ENCODE measurements at places on chromosomes 11 and 22.
A peak's percentile ranks its signal among the peaks of the same experiment; 100 is the strongest.

- no peak for DNase-seq
Measured at GRCh38 chr22:25082096-25082495, 117.6 kb upstream of the CRYBB3 start.

DNA sequence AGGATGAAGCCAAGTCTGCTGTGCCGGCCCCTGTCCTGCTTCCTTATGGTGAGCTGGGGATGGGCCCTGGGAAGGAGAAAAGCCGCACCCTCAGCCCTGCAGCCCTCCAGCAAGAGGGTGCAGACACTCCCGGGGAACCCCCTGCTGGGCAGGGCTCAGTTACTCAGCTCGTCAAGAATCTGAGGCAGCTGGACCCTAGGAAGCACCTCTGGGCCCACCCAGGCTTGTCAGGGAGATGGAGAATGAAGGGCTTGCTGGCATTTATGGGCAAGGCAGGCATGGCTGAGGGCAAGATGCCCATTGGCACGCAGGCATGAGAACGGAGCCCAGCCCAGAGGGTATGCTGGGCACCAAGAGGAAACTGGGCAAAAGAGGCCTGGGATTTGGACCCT, 12.9 kb downstream of the RELT start:
- DNase-seq: no peak

DNA sequence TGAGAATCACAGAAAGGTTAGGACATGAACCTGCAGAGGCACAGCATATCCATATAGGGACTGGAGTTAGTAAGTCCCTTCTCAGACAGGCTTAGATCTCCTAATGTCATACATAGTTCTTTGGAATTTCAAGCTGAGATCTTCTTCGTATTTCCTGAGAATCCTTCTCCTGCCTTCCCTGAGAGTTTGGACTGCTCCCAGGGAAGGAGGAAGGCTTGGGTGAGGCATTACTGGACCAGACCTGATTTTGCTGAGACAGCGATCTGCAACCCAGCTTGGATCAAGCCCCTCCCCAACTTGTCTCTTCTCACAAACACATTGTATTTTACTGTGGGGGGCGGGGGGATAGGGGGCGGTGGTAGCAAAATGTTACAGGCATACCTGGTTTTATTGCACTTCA, 108.5 kb downstream of the TSPAN18 start:
- DNase-seq: no peak

- DNase-seq: no peak
Measured at GRCh38 chr11:44348114-44348513, 38.2 kb upstream of the ALX4 start.

GRCh38 chr22:45504373-45505341, 2.0 kb downstream of the FBLN1 start:
- peak; percentile 64 for DNase-seq

GRCh38 chr11:102007567-102008437, 39.4 kb upstream of the CFAP300 start:
- DNase-seq: peak; percentile 21

DNA sequence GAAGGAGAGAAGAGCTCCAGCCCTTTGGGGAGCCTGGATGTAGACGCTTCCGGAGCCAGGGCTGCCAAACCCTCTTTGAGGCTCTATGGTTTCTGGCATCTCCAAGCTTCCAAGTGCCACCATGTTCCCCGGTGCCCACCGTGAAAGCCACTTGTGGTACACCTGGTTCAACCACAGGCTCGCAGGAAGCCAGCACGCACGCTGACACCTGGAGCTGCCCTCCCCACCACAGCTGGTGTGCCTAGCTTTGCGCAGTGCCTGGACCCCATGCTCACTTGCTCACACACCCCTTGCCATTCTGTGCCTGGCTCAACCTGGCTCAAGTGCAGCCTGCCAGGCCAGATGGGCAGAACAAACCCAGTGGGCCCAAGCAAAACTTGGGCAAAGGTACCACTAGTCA, 831.4 kb downstream of the DLG2 start:
- no peak for DNase-seq

GRCh38 chr11:111954154-111954553, 17.0 kb downstream of the DIXDC1 start:
- no peak for DNase-seq

DNA sequence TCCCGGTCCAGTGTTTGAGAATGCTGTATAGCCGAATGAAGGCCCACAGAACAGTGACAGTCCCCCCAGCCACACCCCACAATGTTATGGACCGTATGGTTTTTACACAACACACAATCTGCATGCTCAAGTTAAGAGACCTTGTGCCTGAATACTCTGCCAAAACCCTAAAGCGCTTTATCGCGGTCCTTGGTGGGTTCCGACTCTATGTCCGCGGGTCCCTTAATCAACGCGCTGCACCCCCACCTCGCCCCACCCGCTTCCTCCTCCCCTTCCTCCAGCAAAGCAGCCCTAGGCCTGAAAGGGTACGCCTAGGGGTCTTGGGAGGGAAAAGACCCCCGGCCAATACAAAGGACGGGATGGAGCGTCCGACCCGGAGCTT, 442 bp downstream of the COPB1 start:
- DNase-seq: peak; percentile 40

DNA sequence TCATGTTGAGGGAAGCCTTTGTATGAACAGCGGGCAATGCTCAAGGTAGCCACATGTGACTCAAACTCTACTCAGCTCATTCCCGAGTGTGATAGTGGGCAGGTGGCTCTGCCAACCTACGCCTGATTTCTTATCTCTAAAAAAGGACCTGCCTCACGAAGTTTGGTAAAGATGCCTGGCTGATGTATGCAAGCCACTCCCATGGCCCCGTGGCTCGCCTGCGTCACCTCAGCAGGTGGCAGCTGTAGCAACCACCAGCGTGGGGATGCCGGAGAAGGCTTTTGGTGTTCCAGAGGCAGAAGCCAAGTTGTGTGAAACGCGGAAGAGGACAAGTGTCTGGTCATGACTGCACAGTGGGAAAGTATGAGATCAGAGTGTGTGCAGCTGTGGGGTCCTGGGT, 5.4 kb downstream of the FADS2 start:
- DNase-seq: peak; percentile 5

- DNase-seq: no peak
Measured at GRCh38 chr11:45323601-45324249, 37.6 kb upstream of the SYT13 start.

DNA sequence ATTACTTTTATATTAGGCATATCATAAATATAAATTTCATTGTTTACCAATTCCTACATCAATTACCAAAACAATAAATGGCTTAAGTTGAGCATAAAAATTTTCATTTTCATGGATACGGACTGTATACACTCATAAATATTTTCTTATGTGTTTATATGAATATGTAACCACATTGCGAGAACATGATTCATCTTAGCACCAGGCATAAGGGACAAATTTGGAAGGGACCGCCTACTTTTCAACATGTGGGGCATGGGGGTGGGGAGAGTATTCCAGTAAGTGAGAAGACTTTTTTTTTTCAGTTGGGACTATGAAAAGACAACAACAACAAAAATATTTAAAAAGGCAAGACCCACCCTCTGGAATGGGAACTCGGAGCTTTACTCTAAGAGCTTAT, 296.1 kb downstream of the RAB38 start:
- DNase-seq: peak; percentile 46

DNA sequence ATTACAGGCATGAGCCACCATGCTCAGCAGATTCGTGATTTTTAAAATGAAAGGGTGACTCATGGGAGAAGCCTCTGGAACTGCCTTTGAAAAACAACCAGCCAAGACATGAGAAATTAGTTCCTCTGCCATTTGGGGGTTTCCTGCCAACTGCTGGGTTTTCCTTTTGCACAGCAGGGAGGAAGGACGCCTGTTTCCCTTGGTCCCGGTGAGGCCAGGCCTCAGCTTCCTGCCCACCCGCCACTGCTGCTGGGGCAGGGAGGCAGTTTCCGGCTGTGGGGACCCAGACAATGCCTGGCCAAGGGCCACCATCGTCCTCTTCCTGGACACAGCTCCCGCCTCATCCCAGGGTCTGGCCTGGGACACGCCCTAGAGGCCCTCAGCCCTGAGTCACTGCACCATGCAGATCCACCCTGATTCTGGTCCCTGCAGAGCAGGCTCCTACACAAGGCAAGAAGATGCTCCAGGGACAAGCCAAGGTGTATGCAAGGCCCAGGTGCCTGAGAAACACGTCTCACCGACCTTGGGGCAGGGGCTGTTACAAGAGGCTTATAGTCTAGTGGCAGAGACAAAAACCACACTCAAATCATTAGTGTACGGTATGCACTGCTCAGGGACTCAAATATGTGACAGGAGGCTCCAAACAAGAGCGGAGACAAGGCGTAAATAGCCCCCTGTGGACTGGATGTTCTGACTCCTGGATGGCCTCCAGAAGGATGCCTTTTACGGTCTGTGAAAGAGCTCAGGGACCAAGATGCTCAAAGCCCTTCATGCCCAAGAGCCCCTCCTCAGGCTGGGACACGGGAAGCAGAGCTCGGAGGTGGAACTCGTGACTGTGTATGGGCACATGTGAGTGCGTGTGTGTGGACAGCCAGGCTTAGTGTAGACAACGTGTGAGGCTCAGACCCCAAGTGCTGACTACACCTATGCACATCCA, 10.0 kb downstream of the PPM1F start:
- peak; percentile 89 for DNase-seq

GRCh38 chr11:112634995-112635737, 326.1 kb upstream of the NCAM1 start:
- DNase-seq: no peak

- no peak for DNase-seq
Measured at GRCh38 chr11:19849947-19850593, 137.4 kb downstream of the NAV2 start.

- peak; percentile 68 for DNase-seq
Measured at GRCh38 chr11:65315204-65315865, 669 bp downstream of the CDC42EP2 start.

DNA sequence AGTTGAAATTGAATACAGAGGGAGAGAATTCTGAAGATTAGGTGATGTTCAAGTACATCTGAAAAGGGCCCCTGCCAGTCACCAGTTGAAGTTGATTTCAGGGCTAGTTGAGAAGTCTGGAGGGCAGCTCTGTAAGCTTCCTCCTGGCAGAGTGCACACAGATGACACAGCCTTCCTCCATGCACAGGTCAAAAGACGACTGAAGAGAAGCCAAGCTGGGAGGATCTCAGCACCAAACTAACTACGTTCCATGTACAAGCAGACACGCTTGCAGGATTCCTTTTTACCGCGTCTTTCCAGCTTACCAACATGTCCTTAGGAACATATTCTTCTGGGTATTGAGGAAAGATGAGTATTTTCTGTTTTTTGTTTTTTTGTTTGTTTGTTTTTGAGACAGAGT, 7.9 kb downstream of the BARX2 start:
- no peak for DNase-seq

- DNase-seq: no peak
Measured at GRCh38 chr11:2708757-2709281, 9.0 kb upstream of the KCNQ1OT1 start.

- no peak for DNase-seq
Measured at GRCh38 chr11:118894192-118894591, 10.5 kb downstream of the CXCR5 start.

GRCh38 chr11:78265326-78265725, 76.6 kb downstream of the USP35 start:
- no peak for DNase-seq

DNA sequence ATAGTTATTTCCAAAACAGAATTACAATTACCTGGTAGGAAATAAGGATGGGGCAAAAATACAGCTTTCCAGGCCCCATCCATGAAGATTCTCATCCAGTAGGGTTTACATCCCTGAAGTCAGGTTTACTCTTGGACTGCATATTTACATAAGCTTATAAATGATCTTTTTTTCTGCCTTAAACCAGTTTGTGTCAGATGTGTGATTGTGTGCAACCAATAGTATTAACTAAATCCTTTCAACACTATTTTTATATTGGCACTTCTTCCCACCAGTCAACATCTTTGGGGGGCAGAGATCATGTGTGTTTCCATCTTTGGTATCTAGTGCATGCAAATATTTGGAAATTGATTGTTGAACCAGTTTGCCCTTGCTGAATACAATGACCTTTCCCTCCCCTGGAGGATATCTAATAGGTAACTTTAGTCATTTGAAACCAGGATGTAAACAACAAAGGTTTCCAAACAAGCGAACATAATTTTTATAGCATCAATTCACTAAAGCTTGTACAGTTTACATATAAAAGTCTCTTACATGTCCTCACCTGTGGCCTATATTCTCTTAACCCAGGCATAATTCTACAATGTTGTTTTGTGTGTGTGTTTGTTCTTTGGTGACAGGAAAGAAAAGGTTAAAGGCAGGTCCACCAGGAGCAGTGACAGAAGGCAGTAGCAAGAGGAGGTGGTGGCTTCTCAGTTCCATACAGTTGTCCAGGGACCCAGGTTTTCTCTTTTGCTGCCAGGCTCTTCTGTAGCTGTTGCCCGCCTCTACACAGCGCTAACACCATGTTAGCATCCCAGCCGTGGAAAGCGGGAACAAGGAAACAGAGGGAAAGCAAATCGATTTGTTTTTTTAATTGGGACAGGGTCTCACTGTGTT, 1.7 kb upstream of the ME3 start:
- DNase-seq: no peak

- no peak for DNase-seq
Measured at GRCh38 chr11:74002832-74003231, 6.1 kb downstream of the UCP3 start.

DNA sequence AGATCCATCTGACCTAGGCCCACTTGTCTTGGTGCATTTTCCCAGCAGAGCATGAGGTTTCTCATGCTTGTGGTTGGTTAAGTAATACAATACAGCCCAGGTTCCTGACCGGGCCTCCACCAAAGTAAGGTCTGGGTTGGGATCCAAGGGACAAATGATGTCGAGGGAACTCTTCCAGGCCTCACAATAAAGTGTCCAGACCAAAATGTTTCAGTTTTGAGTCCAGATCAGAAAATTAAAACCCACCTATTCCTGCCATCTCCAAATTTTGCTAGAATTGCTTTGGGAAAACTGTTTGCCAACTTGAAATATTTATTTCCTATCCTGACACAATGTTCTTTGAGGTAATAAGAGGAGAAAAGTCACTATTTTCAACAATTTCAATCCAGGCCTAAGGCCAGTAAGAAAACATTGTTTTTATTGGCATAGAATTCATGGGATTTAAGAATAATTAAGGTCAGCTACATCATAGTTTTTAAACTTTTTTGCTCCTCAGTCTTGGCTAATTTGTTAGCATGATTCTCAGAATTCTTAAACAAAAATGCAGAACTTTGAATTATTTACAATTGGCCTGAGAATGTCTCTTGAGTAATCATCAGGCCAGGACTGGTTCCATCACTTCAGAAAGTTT, 51.4 kb downstream of the ME3 start:
- peak; percentile 67 for DNase-seq

DNA sequence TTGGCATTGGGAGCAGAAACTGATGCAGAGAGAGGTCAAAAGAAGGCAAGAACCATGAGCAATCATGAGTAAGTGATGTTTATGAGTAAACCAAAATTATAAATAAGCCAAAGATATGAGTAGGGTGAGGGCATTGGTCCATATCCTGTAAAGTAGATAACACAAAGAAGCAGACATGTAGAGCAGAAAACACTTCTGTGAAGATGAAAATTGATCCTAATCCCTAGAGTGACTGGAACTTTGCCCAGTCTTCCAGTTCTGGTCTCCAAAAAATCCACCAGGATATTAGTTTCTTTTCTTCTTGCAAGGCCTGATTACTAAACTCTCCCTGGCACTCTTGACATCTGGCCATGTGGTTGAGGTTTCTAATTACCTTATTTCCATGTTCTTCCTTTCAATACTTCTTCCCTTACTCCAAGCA, 13.7 kb upstream of the DRD2 start:
- no peak for DNase-seq
